ENCODE measurements at places on chromosomes 1 and 21.

DNA sequence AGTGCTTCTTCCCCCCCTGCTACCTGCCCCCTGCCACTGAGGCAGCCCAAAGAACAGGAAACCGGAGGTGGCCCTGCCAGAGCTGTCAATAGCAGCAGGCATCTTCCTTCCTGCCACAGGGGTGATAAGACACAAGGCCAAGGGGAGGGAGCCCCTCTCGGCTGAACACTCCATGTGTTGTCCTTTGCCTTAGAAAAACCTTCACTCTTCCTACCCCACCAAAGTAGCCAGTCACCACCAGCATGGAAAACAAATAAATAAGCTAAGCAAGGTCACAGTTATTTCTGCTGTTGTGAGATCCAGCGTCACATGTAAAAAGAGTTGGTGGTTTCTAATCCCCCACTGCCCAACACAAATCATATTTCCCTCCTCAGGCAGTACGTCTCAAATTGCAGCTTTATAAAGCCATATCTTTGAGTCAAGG, 104.8 kb upstream of the DPT start:
- DNase-seq = peak; percentile 30

- no peak for DNase-seq
Observed at GRCh38 chr1:24901791-24902470, 28.1 kb downstream of the RUNX3 start.

GRCh38 chr1:57986432-57986831, 560.1 kb downstream of the OMA1 start:
- DNase-seq = peak; percentile 83

DNA sequence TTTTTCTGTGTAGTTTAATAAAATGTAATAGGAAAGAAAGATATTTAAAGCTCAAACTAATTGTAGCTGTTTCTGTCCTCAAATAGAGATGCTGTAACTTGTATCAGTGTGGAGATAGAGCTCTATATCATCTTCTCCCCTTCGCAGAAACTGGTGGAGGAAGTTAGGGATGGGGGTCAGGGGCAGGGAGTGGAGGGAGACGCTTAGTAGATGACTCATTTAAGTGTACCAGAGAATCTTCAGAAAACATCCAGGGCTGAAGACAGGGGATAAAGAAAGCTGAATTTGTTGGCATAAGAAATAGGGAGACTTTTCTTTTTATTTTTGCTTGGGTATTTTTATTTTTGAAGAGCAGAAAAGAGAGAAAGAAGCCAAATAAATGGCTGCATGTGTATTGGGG, 282.6 kb upstream of the DPYD start:
- DNase-seq = no peak
